Fibroblast of skin of left quadriceps (primary cell): ENCODE measurements at places on chromosomes 5 and 9.
A peak's percentile ranks its signal among the peaks of the same experiment; 100 is the strongest.

GRCh38 chr5:170365831-170366230 lies 23.3 kb downstream of the KCNMB1 start:
- no peak for DNase-seq

DNA sequence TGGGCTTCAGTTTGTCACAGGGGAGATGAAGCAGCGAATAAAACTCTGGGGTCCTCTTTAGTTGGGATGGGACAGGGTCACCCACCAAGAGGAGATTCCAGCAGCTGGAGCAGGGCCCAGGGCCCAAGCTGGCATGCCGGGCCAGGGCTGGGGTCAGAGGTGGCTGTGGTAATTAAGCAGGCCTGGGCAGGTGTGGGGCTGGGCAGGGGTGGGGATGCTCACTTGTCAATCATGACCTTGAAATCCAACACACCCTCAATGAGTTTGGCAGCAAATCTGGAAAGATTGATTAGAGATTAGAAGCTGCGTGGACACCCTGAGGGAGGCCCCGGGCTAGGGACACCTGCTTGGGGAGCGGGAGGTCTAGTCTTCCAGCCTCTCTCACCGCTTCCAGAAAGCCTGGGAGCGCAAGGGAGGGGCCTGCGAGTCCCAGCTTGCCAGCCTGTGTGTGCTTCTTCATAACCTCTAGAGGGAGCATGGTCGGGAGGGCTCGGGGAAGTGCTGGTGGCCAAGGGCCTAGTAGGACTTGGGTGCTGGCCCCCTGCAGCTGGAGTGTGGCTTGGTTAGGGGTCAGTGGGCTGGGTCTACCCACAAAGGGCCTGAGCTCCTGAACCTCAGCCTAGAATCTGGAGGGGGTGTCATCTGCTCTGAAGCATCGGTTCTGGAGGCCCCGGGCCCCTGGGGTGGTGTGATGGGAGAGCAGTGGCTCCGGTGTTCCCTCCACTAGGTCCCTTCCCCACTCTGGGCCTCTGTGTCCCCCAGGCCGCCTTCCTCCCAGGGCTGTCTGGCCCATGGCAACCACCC lies 7.6 kb downstream of the CRAT start:
- DNase-seq, result no peak

- peak; percentile 68 for DNase-seq
These were observed 70.0 kb downstream of the SECISBP2 start for GRCh38 chr9:89388084-89388867.

GRCh38 chr5:139755892-139756671 lies 39.5 kb upstream of the PSD2 start:
- no peak for DNase-seq

DNA sequence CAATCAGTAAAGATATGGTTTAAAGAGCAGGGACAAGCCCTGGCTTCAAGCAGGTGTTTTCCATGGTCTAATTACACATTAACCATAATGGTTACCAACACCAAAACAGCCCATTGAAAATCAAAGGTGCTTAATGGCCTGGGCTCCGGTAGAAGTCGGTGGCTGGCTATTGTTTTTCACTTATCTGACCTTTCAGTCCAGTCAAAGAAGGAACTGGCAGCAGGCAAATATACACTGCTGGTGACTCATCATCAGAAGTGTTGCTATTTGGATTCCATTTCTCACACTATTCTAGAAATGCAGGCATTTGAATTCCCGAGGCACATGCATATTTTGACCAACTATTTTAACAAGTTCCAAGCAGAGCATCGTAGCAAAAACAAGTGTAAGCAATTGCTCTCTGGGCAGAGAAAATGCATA lies 26.3 kb upstream of the GABRP start:
- no peak for DNase-seq
